ENCODE measurements at places on chromosomes 7 and 10.

GRCh38 chr7:151590071-151590849 is 70.6 kb upstream of the RHEB start:
- no peak for DNase-seq

DNA sequence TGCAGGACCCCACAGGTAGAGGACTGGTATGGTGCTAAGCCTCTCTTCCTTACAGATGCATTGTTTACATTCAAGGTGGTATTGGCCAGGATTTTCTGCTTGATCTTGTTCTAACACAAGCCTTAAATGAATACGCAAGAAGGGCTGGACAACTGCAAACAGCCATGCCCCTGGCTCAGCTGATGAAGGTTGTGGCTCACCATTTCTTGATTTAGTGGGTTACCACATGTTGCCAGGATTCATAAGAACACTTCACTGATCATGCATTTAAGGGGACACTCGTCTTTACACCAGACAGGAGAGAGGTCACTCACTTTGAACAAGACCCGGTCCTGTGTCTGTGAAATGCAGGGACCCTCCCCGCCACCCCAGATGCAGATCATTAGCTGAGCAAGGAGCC is 82.2 kb downstream of the CHN2 start:
- DNase-seq = no peak

DNA sequence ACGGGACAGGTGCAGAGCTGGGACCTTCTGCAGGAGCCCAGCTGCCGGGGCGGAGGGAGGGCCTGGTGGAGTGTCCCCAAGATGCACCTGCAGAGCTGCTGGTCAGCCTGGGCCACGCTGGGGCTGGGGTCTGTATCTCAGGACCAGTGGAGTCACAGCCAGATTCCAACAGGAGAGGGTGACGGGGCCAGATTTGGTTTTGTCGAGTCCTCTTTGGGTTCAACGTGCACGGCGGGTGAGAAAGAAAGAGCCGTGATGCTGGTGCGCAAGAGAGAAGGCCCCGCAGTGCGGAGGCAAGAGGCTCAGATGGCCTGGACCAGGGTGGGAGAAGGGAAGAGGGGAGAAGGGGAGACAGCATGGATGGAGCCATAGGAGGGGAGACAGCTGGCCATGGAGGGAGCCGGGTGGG is 462.9 kb downstream of the PTPRN2 start:
- DNase-seq = no peak

DNA sequence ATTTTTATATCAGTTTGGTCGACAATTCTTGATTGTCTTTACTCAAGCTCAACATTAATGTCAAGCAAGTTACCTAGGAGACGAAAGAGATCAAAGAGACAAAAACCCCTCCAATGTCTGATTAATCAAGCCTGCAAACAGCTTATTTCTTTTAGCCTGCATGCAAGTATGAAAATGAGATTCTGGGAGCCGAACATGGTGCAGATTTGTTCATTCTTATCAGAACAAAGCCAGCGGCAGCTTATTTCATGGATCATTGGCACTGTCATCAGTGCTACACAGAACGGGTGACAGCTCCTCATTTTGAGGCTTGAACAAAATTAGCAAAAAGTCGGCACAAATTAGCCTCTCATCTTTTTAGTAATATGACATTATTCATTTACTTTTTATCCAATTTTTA is 26.5 kb downstream of the FAM204A start:
- DNase-seq = no peak

GRCh38 chr10:59694936-59695335 is 14.7 kb downstream of the SLC16A9 start:
- no peak for DNase-seq

GRCh38 chr7:141268614-141269013 is 194.8 kb downstream of the TMEM178B start:
- DNase-seq = no peak

GRCh38 chr10:103145860-103146466 is 47.1 kb downstream of the NT5C2 start:
- no peak for DNase-seq

- DNase-seq = no peak
Observed at GRCh38 chr7:64651203-64651602, 14.7 kb upstream of the ZNF107 start.
